ENCODE measurements at places on chromosomes 11 and 22.

GRCh38 chr11:128717516-128717915, 23.6 kb downstream of the FLI1 start:
- no peak for DNase-seq

DNA sequence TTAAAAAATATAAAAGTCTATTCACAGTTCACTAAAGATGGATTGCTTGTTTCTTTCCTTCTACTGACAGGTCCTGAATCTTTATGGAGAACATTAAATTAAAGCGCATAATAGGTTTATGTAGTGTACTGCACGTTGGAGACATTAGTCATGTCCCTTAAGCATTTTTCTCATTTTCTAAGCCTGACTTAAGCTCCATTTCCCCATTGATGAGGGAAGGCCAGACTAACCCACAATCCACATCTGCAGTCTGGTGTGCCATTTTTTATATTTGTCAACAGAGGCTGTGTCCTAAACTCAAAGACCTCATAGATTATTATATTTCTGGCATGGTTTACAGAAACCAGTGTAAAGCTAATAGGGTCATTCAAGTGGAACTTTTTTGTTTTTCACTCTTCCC, 39.9 kb downstream of the CADM1 start:
- no peak for DNase-seq

DNA sequence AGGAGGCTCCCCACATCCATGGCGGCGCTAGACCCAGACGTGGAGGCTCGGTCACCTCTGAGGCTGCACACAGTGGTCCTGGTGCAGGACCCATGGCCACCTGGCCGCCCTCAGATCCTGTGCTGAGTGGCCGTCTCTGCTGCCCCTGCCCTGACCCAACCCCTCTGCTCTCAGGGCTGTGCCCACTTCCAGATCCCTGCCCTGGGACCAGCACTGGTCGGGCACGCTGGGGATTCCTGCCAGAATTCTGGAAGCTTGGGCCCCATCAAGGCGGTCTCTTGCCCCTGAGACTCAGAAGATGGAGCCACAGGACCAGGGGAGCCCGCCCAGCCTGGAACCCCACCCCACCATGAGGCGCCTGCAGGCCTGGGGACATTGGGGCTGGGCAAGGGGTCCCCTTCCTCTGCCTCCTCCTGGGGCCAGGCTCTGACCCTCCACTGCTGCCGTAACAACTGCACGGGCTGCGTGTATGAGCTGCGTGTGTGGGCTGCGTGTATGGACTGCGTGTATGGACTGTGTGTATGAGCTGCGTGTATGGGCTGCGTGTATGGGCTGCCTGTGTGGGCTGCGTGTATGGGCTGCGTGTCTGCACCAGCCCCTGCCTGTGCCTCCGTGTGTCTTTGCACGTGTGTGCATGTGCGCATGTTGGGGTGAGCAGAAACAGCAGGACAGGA, 48.7 kb downstream of the IGLL1 start:
- no peak for DNase-seq

DNA sequence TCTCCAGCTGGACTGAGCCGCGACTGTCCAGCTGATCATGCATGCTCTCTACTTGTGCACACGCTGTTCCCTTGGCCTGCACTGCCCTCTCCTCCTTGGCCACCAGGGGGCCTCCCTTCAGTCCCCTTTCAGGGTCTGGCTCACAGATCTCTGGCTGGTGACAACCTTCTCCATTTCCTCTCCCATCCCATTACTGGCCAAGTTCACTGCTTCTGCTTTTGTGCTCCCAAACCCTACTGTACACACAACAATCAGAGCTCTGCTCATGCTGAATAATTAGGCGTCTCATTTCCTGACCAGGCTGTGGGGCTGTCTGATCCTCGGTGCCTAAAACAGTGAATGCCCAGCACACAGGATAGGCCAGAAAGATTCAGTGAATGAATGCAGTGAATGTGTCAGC, 224.0 kb upstream of the NARS2 start:
- DNase-seq: no peak

- DNase-seq: no peak
These were observed 5.9 kb upstream of the SYCE3 start for GRCh38 chr22:50568626-50569025.

GRCh38 chr22:24594569-24595120, 1.8 kb upstream of the LRRC75B start:
- DNase-seq: no peak

DNA sequence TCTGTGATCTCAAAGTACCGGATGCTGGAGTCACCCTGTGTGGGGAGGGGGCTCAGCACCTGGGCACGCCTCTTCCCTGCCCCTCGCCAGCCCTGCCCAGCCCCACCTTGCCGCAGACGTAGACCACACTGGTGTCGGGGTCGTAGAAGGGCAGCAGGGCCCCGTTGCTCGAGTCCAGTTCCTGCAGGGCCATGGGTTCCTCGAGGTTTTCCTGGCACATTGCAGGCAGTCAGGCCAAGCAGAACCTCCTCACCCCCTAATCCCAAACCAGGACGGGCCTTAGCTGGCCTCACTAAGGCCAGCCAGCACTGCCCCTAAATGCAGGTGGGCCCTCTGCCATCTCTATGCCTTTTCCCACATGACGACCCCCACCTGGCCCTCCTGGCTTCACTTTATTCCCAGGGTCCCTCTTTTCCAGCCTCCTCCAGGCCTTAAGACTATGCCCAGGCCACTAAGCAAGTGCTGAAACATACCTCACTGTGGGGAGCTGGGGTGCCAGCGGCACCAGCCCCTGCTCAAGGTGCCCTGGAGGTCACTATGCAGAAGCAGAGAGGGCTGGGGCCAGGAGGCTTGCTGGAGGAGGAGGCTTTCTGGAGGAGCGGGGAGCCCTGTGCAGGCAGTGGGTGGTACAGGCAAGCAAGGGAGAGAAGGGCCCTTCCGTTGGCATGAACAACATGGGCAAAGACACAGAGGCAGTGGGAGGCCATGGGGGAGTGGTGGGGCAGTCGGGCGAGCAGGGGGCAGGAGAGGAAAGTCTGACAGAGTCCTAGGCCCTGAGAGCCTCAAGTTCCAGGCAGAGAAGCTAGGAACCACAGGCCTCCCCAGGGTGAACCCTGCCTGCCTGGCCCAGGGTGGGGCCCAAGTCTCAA, 2.8 kb downstream of the CORO1B start:
- DNase-seq: no peak

- DNase-seq: peak; percentile 38
These were observed 30.3 kb upstream of the NECTIN1 start for GRCh38 chr11:119759324-119759723.

- no peak for DNase-seq
These were observed 55.9 kb downstream of the SHISAL1 start for GRCh38 chr22:44256556-44257485.

DNA sequence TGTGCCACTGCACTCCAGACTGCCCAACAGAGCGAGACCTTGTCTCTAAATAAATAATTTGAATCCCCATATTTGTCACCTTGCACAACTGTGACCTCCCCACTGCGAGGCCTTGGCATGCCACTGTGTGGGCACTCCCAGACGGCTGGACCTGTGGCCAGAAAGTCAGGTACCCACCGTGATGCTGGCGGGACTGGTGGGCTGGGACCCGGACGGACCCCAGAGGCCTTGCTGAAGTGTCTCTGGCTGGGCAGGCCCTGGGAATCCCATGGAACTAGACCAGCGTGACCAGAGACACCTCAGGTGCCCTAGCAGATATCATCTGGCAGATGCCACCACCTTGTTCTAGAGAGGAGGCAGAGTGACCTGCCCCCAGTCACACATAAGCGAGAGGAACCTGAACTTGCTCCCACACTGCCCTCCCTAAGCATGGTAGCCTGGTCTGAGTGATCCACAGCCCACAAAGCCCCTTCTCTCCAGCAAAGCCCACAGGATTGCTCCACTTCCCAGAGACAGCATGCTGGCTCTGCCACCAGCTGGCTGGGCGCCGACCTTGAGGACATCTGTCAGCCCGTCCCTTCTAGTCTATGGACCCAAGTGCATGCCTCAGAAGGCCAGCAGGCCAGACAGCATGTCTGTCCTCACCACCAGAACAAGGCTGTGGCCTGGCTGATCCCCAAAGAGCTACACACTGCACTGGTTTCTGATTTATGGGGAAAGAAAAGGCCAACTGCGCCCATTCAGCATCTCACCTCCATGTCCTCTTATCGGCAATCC, 9.5 kb downstream of the MACROD1 start:
- DNase-seq: no peak

- DNase-seq: no peak
These were observed 687.9 kb downstream of the NTM start for GRCh38 chr11:132058211-132058772.

- no peak for DNase-seq
These were observed 68.2 kb upstream of the ISX start for GRCh38 chr22:34997633-34998299.

DNA sequence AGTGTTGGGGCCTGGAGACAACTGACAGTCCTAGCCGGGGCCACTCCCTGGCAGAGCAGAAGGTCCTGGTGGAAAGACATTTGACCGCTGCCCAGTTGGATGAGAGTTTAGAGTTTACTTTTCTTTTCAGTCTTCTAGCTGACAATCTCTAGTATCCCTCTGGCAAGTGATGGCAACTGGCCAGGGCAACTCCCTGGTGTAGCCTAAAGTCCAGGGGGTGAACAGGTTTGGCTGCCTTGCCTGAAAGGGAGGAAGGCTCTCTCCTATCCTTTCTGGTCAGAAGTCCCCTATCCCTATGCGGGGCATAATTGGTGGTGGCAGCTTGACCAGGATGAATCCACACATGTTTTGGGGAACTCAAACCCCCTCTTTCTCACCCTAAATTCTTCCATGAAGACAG, 16.8 kb upstream of the MSANTD2 start:
- DNase-seq: no peak

GRCh38 chr11:2251138-2251537, 19.2 kb downstream of the ASCL2 start:
- no peak for DNase-seq

DNA sequence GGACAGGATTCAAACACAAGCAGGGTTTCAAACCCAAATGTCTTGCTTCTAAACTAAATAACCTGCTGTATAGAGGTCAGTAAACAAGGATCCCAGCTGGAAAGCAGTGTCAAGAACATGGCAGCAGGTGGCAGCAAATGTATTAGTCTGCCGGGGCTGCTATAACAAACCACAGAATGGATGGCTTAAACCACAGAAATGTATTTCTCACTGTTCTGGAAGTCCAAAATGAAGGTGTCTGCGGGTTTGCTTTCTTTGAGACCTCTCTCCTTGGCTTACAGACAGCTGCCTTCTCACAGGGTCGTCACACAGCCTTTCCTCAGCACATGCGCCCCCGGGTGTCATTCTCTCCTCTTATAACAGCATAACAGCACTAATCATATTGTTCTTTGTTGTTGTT, 65.1 kb upstream of the LRRC55 start:
- DNase-seq: peak; percentile 21

- DNase-seq: peak; percentile 58
These were observed 2.3 kb downstream of the TSPAN4 start for GRCh38 chr11:844693-845644.

DNA sequence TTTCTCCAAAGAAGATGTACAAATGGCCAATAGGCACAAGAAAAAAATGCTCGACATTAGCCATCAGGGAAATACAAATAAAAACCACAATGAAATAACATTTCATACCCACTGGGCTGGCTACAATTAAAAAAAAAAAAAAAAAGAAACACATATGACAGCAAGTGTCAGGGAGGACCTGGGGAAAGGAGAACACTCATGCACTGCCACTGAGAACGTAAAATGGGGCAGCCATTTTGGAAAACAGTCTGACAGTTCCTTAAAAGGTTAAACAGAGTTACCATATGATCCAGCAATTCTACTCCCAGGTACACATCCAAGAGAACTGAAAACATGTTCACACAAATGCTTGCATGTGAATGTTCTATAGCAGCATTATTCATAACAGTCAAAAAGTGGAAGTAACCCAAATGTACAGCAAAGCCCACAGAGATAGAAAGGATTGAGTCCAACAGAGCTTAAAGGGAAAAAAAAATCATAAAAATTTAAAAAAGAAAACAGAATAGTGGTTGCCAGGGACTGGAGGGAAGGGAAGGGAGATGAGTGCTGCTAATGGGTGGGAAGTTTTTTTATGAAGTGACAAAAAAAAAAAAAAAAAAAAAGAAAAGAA, 48.4 kb upstream of the CYP2D6 start:
- DNase-seq: no peak

GRCh38 chr11:131428853-131429252, 58.4 kb downstream of the NTM start:
- DNase-seq: no peak

DNA sequence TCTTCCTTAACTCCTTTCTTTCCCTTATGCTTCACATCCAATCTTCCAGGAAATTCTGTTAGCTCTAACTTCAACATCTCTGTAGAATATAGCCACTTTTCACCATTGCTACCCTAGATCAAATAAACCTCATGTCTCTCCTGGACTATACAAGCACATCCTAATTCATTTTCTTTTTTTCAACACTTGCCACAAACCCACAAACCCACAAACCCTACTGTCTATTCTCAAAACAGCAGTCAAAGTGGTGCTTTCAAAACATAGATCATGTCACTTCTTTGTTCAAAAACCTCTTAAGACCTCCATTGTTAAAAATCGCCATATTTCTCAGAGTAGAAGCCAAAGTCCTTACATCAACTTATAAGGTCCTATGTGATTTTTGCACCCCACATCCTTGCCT, 94.3 kb downstream of the PIWIL4 start:
- DNase-seq: no peak

GRCh38 chr22:33477120-33478111, 419.2 kb upstream of the SYN3 start:
- DNase-seq: no peak

GRCh38 chr11:114399490-114400215, 658 bp downstream of the C11orf71 start:
- DNase-seq: no peak

Measured in hematopoietic multipotent progenitor cell treated with erythropoietin and hydrocortisone succinate and interleukin-3 and kit ligand, for 17 days (in vitro differentiated cells).